ENCODE measurements at places on chromosomes 2 and 18.

GRCh38 chr18:57581301-57581934, 5.1 kb downstream of the FECH start:
- no peak for DNase-seq

DNA sequence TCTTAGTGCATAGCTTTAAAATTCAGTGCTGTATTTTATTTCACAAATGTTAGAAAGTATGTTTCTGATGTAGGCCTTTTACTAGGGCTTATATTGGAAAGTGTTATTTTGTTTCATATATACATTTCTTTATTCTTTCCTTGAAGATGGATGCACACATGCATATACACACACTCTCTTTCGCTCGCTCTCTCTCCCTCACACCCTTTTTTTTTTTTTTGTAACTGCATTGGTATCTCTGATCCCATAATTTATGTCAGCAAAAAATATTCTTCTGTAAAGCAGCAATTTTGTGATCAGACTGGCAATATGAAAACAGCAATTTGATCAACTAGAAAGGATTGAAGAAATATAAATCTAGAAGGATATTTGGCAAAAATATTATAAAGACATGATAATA, 2.0 kb downstream of the MBD5 start:
- no peak for DNase-seq

GRCh38 chr18:26356045-26356785, 130.0 kb downstream of the TAF4B start:
- no peak for DNase-seq

DNA sequence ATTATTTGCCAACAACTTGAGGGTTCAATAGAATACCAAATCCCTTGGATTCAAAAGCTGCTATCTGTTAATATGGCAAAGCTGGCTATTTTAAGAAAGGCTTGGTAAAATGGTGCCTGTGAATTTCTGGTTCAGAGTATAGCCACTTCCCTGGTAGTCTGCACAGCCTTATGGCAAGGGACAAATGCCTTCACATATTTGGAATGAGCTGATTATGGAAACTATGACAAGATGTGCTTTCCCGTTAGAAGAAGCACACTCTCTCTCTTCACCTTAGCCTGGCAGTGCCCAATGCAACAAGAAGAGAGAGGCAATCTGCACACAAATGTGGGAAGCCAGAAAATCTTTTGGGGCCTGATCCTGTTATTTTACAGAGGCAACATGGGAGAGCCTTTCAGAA, 47.5 kb upstream of the MAP3K20 start:
- no peak for DNase-seq

DNA sequence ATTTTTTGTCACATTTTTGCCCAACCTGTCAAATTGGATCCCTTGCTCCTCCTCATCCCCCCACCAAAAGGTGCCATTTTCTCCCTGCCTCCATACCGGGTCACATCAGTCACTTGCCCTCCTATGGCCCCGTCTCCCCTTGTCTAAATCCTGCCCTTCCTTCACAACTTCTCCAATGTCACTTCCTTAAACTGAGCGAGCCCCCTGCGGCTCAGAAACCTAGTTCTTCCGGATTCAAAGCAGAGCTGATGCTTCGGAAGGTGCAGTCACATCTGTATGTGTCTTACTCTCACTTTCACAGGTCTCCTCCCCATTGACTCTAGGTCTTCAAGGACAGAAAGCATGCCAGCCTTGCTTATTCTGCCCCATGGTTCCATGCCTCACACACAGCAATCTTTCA, 22.1 kb downstream of the TNP1 start:
- no peak for DNase-seq

- DNase-seq = peak; percentile 94
Measured at GRCh38 chr18:395456-396250, 104.8 kb downstream of the COLEC12 start.

- DNase-seq = no peak
Measured at GRCh38 chr2:45233301-45233700, 224.0 kb upstream of the SIX2 start.
